ENCODE measurements at places on chromosomes 7 and 10. TPM values are rescaled to one million over a fixed set of nuclear protein-coding genes. Genes with fewer than 3 reads are reported as not detected.

The NAT16 gene
- not detected for total RNA-seq

The TMEM176B gene
- 0.58 TPM for total RNA-seq

The TCF7L2 gene
- 4.9 TPM for total RNA-seq

The INA gene
- 1.7 TPM for total RNA-seq

The CPEB3 gene
- 0.29 TPM for total RNA-seq

The ACBD7 gene
- 3.7 TPM for total RNA-seq

The TFR2 gene
- total RNA-seq = not detected

The HGF gene
- total RNA-seq = 167 TPM

The TMEM178B gene
- not detected for total RNA-seq

The GAD2 gene
- total RNA-seq = not detected

The BCL7B gene
- 56.7 TPM for total RNA-seq

The CACNA2D1 gene
- 12.8 TPM for total RNA-seq

The TET1 gene
- total RNA-seq = 2.8 TPM

The PILRA gene
- total RNA-seq = not detected

The OR2A1 gene
- total RNA-seq = not detected

The ZNF488 gene
- total RNA-seq = not detected

The LRRTM3 gene
- not detected for total RNA-seq

The PARD3 gene
- total RNA-seq = 33.5 TPM

The IKZF1 gene
- not detected for total RNA-seq

The TSPAN15 gene
- 14.0 TPM for total RNA-seq

The RADIL gene
- 0.58 TPM for total RNA-seq

The TCAF2 gene
- total RNA-seq = 0.89 TPM

The TAS2R60 gene
- not detected for total RNA-seq

The ARHGEF5 gene
- total RNA-seq = 4.6 TPM

The MINPP1 gene
- 33.8 TPM for total RNA-seq

The WNT2 gene
- 1.2 TPM for total RNA-seq

The HPS1 gene
- total RNA-seq = 33.2 TPM

The WNT8B gene
- total RNA-seq = not detected

The FRA10AC1 gene
- 3.7 TPM for total RNA-seq

The HOXA1 gene
- total RNA-seq = 1.7 TPM

The MMRN2 gene
- total RNA-seq = 9.8 TPM

The PRKRIP1 gene
- 10.1 TPM for total RNA-seq

The CSGALNACT2 gene
- 12.1 TPM for total RNA-seq

The LBX1 gene
- not detected for total RNA-seq

The HTR7 gene
- 0.18 TPM for total RNA-seq

The SUN3 gene
- total RNA-seq = not detected

The CYP26C1 gene
- total RNA-seq = not detected

The NUTM2A gene
- total RNA-seq = not detected

The PLEKHS1 gene
- not detected for total RNA-seq

The CPA4 gene
- total RNA-seq = 7.5 TPM

The SPDYE1 gene
- total RNA-seq = not detected

The SEMA3D gene
- total RNA-seq = under 0.01 TPM

The CTTNBP2 gene
- total RNA-seq = 0.18 TPM

The AASS gene
- 20.5 TPM for total RNA-seq

The PDK4 gene
- 0.29 TPM for total RNA-seq

The SYT15 gene
- not detected for total RNA-seq

The AOAH gene
- total RNA-seq = not detected

The TMEM229A gene
- total RNA-seq = not detected

The ADGRA1 gene
- not detected for total RNA-seq

The BMI1 gene
- total RNA-seq = 30.0 TPM

The PDCD11 gene
- total RNA-seq = 22.2 TPM

The CDH23 gene
- not detected for total RNA-seq

The SLC35G1 gene
- total RNA-seq = 3.7 TPM
